ENCODE measurements at places on chromosomes 16 and 17.

DNA sequence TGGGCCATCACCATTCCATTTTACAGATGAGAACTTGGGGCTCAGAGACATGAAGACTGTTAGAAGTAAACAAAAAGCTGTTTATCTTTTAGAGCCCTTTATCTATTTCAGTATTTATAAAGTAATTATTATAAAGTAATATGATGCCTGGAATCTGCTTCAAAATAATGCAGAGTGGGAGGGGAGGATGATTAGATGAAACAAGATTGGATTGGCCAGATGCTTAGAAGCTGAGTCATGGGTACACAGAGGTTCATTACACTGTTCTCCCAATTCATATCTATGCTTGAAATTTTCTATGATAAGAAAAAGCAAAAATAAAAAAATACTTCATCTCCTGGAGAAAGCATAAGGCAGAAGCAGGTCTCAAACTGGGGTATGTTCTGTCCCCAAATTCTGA is 29.4 kb downstream of the TOM1L2 start:
- no peak for DNase-seq

DNA sequence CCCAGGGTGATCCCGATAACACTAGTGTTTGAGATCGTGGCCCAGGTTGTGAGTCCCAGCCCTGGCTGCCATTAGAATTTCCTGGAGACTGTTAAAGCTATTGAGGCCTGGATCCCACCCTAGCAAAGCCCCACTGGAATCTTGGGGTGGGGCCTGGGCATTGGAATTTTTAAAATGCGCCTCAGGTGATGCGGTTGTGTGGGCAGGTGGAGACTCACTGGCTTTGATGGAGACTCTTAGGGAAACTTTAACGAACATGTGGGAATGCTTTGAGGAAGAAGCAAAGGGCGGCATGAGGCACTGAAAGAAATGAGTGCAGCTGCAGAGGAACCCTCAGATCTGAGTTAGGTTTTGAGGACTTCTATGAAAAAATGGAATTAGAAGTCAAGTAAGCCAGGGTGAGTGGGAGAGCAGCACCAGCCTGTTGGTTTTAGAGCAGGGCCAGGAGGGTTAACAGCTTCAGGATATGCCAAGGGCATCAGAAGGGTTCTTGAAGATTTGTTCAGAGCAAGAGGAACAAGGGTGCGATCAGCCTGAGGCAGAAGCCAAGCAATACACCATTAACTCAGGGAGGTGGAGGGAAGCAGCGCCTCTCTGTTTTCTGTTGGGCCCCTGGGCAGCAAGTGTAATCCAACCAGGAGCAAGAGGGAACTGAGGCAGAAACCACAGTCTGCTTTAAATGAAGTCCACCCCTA is 42.5 kb downstream of the KSR1 start:
- no peak for DNase-seq

DNA sequence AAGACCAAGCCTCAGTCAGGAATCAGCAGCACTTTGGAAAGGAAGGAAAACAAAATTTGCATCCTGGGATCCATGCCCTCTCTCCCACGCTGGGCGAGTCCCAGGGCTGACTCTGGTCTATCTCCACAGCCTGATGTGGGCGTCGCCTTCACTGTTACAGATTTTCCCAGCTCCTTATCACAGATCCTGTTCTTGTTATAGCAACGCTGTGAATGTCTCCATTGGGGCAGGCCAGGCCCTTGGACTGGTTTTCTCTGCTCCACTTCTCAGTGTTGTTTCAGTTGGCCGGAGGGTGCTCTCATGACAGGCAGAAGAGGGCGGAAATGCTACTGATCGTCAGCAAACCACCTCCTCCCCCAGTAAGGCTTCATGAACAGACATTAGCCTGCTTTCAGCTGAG is 127.9 kb upstream of the CDH11 start:
- no peak for DNase-seq

DNA sequence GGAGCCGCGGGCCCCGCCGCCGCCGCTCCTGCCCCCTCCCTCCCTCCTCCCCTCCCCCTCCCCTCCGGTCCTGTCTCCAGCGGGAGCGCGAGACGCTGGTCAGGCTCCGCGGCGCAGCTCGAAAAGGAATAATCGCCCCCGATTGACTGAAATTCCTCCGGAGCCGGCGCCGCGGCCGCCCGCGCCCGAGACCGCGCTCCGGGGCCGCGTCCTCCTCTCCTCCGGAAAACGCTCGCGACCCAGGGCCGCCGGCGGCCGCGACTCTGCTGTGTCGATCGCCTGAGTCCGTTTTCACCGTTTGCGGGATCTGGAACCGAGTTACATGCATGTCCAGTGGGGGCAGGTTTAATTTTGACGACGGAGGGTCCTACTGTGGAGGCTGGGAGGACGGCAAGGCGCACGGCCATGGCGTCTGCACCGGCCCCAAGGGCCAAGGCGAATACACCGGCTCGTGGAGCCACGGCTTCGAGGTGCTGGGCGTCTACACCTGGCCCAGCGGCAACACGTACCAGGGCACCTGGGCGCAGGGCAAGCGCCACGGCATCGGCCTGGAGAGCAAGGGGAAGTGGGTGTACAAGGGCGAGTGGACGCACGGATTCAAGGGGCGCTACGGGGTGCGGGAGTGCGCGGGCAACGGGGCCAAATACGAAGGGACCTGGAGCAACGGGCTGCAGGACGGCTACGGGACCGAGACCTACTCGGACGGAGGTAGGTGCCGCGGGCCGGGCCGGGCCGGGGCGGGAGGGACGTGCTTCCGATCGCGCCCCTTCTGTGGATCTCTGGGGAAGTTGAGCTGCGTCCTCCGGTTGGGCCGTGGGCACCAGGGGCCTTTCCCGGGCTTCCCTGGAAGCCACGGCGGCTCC is 744 bp downstream of the JPH3 start:
- DNase-seq, result no peak

Data from NCI-H2107 (cell line).